ENCODE measurements at places on chromosomes 7 and 10.

GRCh38 chr7:158587162-158588084 lies at the start of gene PTPRN2:
TSS of gene PTPRN2 (minus strand) at chr7:158587823.
- DNase-seq = peak; percentile 39

DNA sequence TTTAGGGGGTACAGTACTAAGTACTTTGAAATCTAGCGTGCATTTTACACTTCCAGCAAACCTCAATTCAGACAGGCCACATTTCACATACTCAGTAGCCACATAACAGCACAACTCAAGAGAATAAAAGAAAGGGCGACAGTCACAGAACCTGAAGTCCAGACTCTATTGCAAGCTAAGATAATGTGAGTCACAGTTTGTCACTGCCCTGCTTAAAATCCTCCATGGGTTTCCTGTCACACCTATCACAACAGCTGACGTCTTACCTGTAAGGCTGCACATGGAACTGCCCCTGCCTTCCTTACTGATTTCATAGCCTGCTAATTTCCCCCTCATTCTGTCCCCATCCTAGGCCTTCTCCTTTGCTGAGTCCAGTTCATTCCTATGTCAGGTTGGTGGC lies 16.1 kb upstream of the CDK14 start:
- DNase-seq = no peak

- DNase-seq = no peak
Measured at GRCh38 chr7:143356414-143357050, 6.0 kb downstream of the FAM131B start.

DNA sequence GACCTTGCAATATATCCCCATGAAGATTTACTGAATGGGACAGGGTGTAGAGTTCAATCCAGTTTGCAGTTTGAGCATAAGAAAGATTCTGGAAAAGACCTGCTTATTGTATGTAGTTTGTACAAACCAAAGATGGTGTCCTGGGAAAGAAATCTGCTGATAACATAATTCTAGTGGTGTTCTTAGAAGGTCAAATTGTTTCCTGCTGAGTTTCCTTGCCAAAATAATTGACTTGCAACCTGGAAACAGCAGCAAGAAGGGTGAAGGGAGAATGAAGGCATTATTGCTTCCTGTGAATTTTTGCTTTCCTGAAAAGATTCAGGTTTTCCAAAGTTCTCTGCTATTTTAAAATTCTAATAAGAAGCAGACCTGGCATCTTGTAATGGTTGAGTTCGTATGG lies 222.9 kb downstream of the KIF20B start:
- DNase-seq = no peak

DNA sequence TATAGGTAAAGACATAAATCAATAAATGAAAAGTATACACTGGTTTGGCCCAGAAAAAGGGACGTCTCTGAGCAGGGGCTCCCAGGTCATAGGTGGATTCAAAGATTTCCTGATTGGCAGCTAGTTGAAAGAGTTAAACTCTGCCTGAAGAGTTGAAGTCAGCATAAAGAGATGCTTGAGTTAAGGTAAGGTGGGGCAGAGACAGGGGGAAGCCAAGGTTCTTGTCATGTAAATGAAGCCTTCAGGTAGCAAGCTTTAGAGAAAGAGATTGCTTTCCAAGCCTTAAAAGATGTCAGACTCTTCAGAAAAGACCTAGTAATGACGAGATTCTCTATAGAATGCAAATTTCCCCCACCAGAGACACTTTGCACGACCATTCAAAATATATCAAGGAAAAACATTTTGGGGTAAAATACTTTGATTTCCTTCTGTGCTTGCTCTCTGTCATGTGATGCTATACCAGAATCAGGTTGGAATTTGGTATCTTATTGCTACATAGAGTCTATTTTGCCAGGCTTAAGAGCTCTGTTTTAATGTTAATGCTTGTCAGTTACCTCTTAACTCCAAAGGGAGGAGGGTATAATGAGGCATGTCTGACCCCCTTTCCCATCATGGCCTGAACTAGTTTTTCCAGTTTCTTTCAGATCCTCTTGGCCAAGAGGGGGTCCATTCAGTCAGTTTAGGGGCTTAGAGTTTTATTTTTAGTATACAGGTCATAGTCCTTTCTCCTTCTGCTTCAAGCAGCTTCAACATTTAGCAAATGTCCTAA lies 429.6 kb downstream of the ADRA2A start:
- DNase-seq = no peak

GRCh38 chr7:142807855-142808460 lies 37.2 kb downstream of the PRSS2 start:
- peak; percentile 42 for DNase-seq

- no peak for DNase-seq
Measured at GRCh38 chr10:123888751-123889150, 2.9 kb downstream of the CPXM2 start.

- DNase-seq = no peak
Measured at GRCh38 chr7:31494421-31494820, 19.5 kb upstream of the ITPRID1 start.

GRCh38 chr7:107147464-107148393 lies 21.1 kb upstream of the HBP1 start:
- DNase-seq = peak; percentile 62

GRCh38 chr7:20913853-20914252 lies 127.2 kb upstream of the SP8 start:
- no peak for DNase-seq

- no peak for DNase-seq
Measured at GRCh38 chr7:111168182-111168581, 77.3 kb downstream of the LRRN3 start.

DNA sequence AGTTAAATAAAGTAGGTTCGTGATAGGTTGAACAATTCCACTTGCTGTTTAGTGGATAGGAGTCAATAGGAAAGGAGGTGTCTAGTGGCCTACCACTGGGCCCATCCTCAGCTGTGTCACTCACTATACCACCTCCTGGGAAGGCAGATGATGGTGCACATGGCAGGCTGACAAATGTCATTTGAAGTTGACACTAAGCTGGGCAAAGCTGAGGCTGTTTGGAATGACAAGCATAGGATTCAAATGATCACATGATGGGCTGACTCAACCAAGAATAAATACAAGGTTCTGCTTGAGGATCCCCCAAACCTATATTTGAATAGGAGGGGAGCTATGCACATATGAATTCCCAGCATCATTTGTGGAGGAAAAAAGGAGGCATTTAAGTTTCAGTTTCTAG lies 489.8 kb downstream of the RPS24 start:
- no peak for DNase-seq

DNA sequence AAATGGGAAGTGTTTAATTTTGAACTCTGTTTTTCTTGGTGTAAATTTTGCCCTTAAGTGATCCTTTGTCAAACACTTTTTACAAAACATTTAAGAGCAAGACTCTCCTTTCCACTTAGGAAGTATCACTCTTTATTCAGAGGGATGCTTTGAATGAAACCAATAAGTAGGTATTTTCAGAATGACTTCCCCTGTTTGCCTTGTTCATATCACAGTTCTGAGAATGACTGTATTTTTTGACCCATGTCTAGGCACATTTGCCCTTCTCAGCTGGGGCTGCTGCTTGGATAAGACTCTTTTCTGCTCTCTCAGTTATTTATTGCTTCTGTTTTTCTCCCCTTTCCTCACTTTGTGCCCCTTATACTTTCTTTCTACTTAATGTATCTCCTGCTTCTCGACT lies 98.2 kb downstream of the CCNY start:
- DNase-seq = no peak

GRCh38 chr7:91098566-91098965 lies 165.7 kb upstream of the FZD1 start:
- DNase-seq = peak; percentile 70

DNA sequence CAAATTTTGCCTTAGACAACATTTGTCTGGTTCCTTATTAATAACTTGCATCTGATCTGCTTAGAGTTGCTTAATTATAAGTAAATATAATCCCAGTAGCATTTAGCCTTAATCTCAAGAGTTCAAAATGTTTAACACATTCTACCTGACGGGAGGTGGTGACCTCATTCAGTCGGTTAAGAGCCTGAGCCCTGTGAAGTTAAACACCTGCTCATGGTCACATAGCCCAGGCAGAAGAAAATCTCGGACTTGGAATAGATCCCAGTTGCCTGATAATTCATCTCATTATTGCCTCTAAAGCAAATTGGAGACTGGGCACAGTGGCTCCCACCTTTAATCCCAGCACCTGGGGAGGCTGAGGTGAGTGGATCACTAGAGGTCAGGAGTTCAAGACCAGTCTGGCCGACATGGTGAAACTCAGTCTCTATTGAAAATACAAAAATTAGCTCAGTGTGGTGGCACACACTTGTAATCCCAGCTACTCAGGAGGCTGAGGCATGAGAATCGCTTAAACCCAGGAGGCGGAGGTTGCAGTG lies 18.6 kb upstream of the ASCC1 start:
- no peak for DNase-seq

GRCh38 chr10:77001206-77001605 lies 636.4 kb downstream of the KCNMA1 start:
- no peak for DNase-seq

GRCh38 chr7:29248713-29249382 lies 54.3 kb downstream of the CHN2 start:
- no peak for DNase-seq

DNA sequence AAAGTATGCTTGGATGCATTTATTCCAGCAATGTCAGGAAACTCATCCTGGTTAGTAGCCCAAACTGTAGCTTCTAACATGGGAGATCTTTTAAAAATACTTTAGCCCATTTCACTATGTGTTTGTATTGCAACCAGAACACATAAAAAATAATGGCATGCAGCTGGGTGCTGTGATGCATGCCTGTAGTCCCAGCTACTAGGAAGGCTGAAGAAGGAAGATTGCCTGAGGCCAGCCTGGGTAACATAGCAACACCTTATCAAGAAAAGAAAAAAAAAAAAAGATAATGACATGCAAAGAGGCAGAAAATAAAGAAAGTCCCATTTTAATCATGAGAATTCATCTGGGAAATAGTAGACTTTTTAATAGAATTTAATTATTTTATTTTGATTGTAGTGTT lies 517.0 kb upstream of the TEX47 start:
- no peak for DNase-seq

Data from fibroblast of the aortic adventitia (primary cell).